B cell (primary cell): ENCODE measurements at places on chromosomes 3 and 15. TPM values are rescaled to one million over a fixed set of nuclear protein-coding genes. Genes with fewer than 3 reads are reported as not detected.
A peak's percentile ranks its signal among the peaks of the same experiment; 100 is the strongest.

Gene C3orf20
- 0.27 and 0.34 TPM in 2 replicates for total RNA-seq

DNA sequence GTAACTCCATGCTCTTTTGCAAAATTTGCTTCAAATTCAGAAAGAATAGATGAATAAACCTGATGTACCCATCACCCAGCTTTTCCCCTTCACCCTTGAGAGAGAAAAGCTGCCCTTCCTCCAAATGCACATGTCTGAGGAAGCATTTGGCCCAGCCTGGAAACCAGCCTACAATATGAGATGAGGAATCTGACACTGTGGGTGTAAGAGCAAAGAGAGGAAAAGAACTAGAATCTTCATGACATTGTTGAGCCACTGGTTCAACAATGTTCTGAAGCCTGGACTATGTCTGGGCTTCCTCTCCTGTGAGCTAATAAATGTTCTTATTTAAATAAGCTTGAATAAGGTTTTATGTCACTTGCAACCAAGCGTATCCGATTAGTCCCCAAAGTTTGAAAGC is 18.7 kb upstream of the DCBLD2 start:
- H3K36me3 ChIP-seq: no peaks in the 10 kb centered on the region
- H3K4me3 ChIP-seq: no peak overlapping the region
- no peaks in the 10 kb centered on the region for H3K4me1 ChIP-seq
- H3K27me3 ChIP-seq: no peaks in the 10 kb centered on the region
- DNase-seq: no peak

Gene STAC
- not detected in 2 replicates for total RNA-seq

Gene MUC20
- 11.1 and 15.6 TPM in 2 replicates for total RNA-seq

Gene C3orf80
- not detected in 2 replicates for total RNA-seq

DNA sequence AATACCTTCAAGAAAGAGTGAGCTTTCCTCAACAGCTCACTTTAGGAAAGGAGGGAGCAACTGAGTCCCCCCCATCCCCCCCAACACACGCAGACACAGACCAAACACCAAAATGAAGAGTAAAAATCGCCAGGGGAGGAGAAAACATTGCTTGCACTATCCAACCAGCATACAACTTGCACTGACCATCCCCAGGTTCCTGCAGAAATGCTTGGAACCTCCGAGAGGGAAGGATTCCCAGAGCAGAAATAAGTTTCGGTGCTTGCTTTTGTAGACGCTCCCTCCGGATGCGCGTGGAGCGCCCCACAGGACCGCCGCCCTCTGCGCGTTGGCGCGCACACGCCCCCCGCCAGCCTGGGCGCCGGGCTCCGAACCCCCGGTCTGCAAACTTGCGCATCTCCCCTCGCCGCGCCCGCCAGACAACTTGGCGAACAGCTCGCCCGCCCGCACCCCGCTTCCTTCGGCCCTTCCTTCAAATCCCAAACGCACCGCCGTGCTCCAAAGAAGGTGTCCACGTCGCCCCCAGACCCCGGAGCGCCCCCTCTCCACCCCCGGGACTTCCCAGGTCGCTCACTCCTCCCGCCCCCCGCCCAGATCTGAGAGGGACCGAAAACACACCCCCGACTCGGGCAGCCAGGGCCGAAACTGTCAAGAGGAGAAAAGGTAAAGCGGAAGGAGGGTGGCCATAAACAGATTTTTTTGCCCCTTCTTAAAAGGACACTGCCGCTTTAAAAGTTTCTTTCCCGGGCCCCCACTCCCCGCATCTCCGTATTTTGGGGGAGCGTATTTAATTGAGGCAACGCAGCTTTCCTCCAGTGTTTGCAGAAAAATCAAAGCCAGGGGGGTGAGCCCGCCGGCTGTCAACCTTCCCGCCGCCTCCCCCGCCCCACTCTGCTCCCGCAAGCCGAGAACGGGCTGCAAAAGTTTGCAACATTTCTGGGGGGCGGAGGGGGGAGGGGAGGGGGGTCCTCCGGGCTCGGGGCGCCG is 859 bp downstream of the RORA start:
- peaks cover 44% of the 10 kb centered on the region for H3K27me3 ChIP-seq
- no peak overlapping the region for H3K27ac ChIP-seq
- peaks cover 4% of the 10 kb centered on the region for H3K4me1 ChIP-seq
- H3K4me3 ChIP-seq: no peak overlapping the region

- no peak overlapping the region for H3K27ac ChIP-seq
- H3K27me3 ChIP-seq: no peaks in the 10 kb centered on the region
- DNase-seq: no peak
Measured at GRCh38 chr15:42955518-42955917, 34.9 kb upstream of the TTBK2 start.

DNA sequence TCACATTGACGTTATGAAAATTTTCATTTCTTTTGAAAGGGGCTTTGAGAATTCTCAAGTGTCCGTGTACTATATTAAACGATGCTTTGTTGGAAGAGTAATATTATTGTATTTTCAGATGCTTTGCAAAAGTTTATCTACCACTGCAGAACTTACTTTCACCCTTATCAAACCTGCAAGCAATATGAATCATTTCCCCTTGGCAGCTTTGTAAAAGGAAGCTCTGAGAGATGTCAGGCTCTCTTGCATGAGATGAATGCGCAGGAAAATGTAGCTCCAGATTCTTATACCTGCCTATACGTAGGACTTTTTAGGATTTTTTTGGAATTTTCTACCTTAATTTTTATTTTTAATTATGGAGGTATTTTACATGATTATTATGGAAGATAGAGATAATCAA is 34.5 kb downstream of the GPD1L start:
- H3K4me3 ChIP-seq: no peak overlapping the region
- H3K27me3 ChIP-seq: no peaks in the 10 kb centered on the region
- no peaks in the 10 kb centered on the region for H3K36me3 ChIP-seq

Gene TRIM42
- not detected in 2 replicates for total RNA-seq

DNA sequence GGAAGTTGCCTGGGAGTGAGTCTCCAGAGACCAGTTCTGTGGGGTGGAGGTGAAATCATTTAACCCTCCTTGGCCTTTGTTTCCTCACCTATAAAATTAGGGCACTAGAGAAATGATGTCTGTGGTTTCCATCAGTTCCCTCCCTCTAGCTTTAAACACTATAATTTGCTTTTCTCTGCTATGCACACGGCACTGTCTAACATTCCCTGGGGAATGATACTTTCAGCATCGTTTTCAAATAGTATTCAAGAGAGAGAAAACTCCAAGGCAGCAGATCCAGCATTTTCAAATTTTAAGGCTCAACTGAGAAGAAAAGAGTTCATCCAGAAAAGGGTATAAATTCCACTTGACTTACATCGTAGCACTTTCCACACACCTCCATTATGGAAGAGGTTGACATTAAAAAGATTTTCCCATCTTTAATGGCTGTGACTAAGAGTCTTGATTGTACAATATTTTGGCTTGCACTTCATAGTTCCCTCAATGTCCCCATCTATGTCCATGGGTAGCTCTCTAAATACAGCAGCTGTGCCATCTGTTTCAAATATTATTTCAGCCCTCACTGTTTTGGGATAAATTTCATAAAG is 137.7 kb upstream of the ZPLD1 start:
- peaks cover 4% of the 10 kb centered on the region for H3K27me3 ChIP-seq
- H3K27ac ChIP-seq: no peak overlapping the region
- no peaks in the 10 kb centered on the region for H3K4me1 ChIP-seq
- no peaks in the 10 kb centered on the region for H3K36me3 ChIP-seq

Gene TRPC1
- total RNA-seq: 3.3 and 3.8 TPM in 2 replicates

GRCh38 chr3:156553705-156554356 is 1.1 kb downstream of the SSR3 start:
- no peak overlapping the region for H3K27ac ChIP-seq
- H3K4me3 ChIP-seq: peak overlapping the region; percentile 97
- H3K36me3 ChIP-seq: peaks cover 37% of the 10 kb centered on the region
- no peaks in the 10 kb centered on the region for H3K27me3 ChIP-seq
- H3K4me1 ChIP-seq: peaks cover 16% of the 10 kb centered on the region

Gene PLXNB1
- 3.9 and 5.0 TPM in 2 replicates for total RNA-seq

- H3K27ac ChIP-seq: no peak overlapping the region
- peaks cover 3% of the 10 kb centered on the region for H3K4me1 ChIP-seq
- H3K4me3 ChIP-seq: no peak overlapping the region
- no peaks in the 10 kb centered on the region for H3K36me3 ChIP-seq
- no peak for DNase-seq
- H3K27me3 ChIP-seq: no peaks in the 10 kb centered on the region
Measured at GRCh38 chr3:10234526-10235230, 13.6 kb upstream of the TATDN2 start.

Gene CLDN11
- 0.36 and 0.52 TPM in 2 replicates for total RNA-seq

Gene NR1I2
- 0.30 and 0.73 TPM in 2 replicates for total RNA-seq

Gene INKA1
- total RNA-seq: 25.8 and 28.2 TPM in 2 replicates

- H3K4me1 ChIP-seq: no peaks in the 10 kb centered on the region
- DNase-seq: no peak
- H3K27me3 ChIP-seq: peaks cover 3% of the 10 kb centered on the region
- no peaks in the 10 kb centered on the region for H3K36me3 ChIP-seq
- H3K4me3 ChIP-seq: no peak overlapping the region
Measured at GRCh38 chr3:196994056-196994455, 25.4 kb upstream of the PIGZ start.

GRCh38 chr3:76565496-76566210 is 474.2 kb upstream of the ROBO2 start:
- no peaks in the 10 kb centered on the region for H3K36me3 ChIP-seq
- no peak overlapping the region for H3K4me3 ChIP-seq
- no peaks in the 10 kb centered on the region for H3K27me3 ChIP-seq
- H3K27ac ChIP-seq: no peak overlapping the region
- DNase-seq: no peak

DNA sequence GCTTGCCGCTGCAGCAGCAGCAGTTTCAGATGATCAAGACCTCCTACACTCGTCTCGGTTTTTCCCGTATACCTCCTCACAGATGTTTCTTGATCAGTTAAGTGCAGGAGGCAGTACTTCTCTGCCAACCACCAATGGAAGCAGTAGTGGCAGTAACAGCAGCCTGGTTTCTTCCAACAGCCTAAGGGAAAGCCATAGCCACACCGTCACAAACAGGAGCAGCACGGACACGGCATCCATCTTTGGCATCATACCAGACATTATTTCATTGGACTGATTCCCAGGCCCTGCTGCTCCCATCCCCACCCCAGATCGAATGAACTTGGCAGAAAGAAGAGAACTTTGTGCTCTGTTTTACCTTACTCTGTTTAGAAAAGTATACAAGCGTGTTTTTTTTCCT is 17.6 kb downstream of the CALML4 start:
- H3K4me1 ChIP-seq: no peaks in the 10 kb centered on the region
- H3K27ac ChIP-seq: no peak overlapping the region
- DNase-seq: no peak

- no peak for DNase-seq
- H3K27ac ChIP-seq: no peak overlapping the region
- no peak overlapping the region for H3K4me3 ChIP-seq
- H3K27me3 ChIP-seq: no peaks in the 10 kb centered on the region
- no peaks in the 10 kb centered on the region for H3K4me1 ChIP-seq
Measured at GRCh38 chr15:46260937-46261336, 626.1 kb downstream of the SQOR start.

GRCh38 chr15:30924353-30924752 is 20.6 kb downstream of the FAN1 start:
- DNase-seq: no peak
- H3K27me3 ChIP-seq: no peaks in the 10 kb centered on the region
- no peak overlapping the region for H3K27ac ChIP-seq
- H3K36me3 ChIP-seq: peaks cover 7% of the 10 kb centered on the region
- no peak overlapping the region for H3K4me3 ChIP-seq
- no peaks in the 10 kb centered on the region for H3K4me1 ChIP-seq

- no peak overlapping the region for H3K27ac ChIP-seq
- no peak overlapping the region for H3K4me3 ChIP-seq
- no peaks in the 10 kb centered on the region for H3K27me3 ChIP-seq
- peak; percentile 77 for DNase-seq
Measured at GRCh38 chr3:32176989-32177701, 61.3 kb upstream of the CMTM8 start.

DNA sequence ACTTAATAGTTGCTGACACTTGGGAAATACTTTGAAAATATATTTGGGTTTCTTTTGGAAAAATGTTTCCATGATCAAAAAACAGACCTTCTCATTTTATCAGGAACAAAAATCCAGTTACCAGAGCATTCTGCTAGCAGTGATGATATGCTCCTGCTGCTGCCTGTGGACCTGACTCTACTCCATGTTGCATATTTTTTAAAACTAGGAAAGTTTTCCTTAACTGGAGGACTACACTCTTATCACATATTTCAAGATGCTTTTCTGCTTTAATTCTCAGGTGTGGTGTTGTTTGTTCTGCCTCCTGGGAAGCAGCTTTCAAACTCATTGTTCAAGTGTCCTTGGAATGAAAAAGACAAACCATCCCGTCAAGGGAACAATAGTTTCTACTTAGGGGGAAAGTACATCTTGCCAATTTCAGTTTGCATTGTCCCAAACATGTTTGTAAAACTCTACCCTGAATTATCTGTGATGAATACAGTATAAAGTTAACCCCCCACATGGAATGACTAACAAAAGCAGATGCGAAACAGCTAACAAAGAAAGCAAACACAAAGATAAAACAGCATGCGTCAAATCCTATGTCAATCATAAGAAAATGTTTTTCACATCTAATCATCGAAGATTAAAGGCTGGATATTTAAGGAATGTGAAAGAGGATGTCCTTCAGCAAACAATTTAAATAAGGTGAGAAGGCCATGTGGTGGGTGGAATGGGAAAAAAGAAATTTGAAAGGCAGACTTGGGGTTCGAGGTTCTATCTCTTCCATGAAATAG is 40.1 kb upstream of the PSMD6 start:
- no peak for DNase-seq
- no peak overlapping the region for H3K4me3 ChIP-seq
- H3K27ac ChIP-seq: no peak overlapping the region

GRCh38 chr15:41284427-41285177 is 47.8 kb downstream of the OIP5 start:
- H3K4me1 ChIP-seq: peaks cover 16% of the 10 kb centered on the region
- DNase-seq: no peak
- H3K36me3 ChIP-seq: peaks cover 5% of the 10 kb centered on the region
- H3K27me3 ChIP-seq: no peaks in the 10 kb centered on the region
- H3K4me3 ChIP-seq: peak overlapping the region; percentile 86
- H3K27ac ChIP-seq: peak overlapping the region; percentile 90

- H3K27ac ChIP-seq: no peak overlapping the region
- no peaks in the 10 kb centered on the region for H3K4me1 ChIP-seq
- DNase-seq: no peak
- no peaks in the 10 kb centered on the region for H3K27me3 ChIP-seq
- no peak overlapping the region for H3K4me3 ChIP-seq
Measured at GRCh38 chr3:164883171-164883570, 195.1 kb downstream of the SI start.

- DNase-seq: no peak
- no peak overlapping the region for H3K4me3 ChIP-seq
- no peaks in the 10 kb centered on the region for H3K27me3 ChIP-seq
- H3K4me1 ChIP-seq: no peaks in the 10 kb centered on the region
Measured at GRCh38 chr15:34001536-34001935, 33.2 kb downstream of the CHRM5 start.

- H3K4me3 ChIP-seq: no peak overlapping the region
- H3K27me3 ChIP-seq: no peaks in the 10 kb centered on the region
- no peak for DNase-seq
Measured at GRCh38 chr3:68743521-68743920, 188.8 kb downstream of the TAFA4 start.
